Stimulated activated memory B cell treated with anti-CD40 and anti-IgM and Interleukin-4, amounts not matched to agents 10 μg/mL and 1 μg/mL and 100 μg/mL, for 72 hours (primary cell): ENCODE measurements at places on chromosomes 11 and 22.

- ATAC-seq, result no peak
Observed at GRCh38 chr11:119974467-119974866, 163.4 kb downstream of the TRIM29 start.

DNA sequence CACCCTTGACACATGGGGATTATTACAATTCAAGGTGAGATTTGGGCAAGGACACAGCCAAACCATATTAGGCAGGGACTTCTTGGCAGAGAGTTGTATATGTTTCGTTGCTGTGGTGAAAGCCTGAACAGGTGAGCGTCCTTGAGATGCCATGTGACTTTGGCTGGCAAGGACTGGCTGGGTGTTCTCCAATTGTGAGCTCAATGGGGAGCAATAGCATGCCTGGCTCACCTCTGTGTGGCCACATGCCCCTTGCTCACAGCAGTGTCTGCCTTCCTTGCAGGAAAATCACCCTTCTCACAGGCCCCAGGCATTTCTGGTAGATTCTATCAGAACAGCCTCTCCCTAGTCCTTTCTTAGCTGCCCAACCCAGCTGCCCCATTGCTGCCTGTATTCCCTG, 105.5 kb downstream of the PARVA start:
- ATAC-seq, result no peak

- ATAC-seq, result no peak
Observed at GRCh38 chr22:28506150-28506535, 173.5 kb downstream of the TTC28 start.

GRCh38 chr11:69089258-69089657, 40.5 kb downstream of the TPCN2 start:
- ATAC-seq, result no peak

GRCh38 chr11:79206951-79207350, 233.9 kb downstream of the TENM4 start:
- ATAC-seq, result no peak

DNA sequence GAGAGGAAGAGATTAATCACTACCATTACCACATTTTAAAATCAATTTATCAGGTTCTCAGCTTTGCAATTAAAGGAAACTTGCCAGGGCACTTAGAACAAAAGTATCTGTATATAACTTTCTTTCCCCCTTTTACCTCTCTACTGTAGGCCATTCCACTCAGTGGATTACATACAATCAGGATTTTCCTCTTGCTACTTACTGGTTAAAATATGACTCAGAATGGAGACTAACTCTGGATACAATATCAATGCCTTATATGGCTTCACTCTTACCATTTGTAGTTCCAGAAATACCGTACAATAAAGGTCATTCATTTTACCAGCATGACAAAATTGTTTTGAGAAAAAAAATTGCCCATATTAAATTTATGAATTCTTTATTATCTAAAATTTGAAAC, 706.8 kb downstream of the KCNA4 start:
- no peak for ATAC-seq

- ATAC-seq, result no peak
Observed at GRCh38 chr11:17604201-17604914, 57.3 kb downstream of the OTOG start.

DNA sequence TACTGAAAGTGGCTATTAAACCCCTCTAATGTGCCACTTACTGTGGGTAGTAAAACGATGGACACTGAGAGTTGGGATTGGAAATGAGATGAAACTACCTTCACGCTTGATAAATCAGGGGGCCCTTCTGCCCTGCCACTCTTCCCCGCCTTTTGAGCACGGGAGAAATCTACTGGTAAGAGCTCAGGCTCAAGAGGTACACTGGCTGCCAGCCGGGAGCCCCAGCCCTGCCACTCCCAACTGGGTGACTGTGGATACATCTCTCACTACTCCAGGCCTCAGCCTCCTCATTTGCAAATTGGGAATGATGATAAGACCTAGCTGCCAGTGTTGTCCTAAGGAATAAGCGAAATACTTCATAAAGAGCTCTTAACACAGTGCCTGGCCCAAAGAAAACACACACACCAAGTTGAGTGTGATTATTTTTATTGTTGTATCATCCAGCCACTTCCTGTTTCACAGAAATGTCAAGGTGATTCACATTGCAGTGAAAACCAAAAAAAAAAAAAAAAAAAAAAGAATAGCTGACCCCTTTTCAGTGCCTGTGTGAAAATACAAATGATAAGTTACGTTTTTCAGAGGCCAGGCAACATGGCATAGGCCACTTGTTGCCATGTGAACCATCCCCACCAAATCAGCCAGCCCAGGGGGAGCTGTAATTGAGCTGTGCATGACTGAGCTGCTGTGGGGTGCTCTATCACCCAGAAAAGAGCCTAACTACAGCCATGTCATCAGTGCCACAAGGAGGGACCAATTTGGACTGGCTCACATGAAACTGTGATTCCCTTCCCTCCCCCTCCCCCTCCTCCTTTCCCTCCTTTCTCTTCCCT, 4.4 kb upstream of the ZNRD2 start:
- ATAC-seq, result no peak

DNA sequence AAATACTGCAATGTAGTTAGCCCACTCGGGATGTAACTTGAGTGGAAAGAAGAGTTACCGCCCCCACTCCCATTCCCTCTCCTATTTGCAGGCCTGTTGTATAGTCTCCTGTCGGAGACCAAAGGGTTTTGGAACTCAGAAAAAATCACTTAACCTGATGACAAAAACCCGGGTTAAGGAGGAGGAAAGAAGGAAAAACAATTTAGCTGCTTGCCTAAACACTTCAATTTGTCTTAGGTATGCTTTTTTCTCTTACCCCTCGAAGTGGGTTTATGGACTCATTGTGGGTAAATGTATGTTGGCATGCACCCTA, 2.2 kb downstream of the YAP1 start:
- no peak for ATAC-seq

GRCh38 chr11:22263613-22264012, 70.7 kb downstream of the ANO5 start:
- no peak for ATAC-seq

- ATAC-seq, result no peak
Observed at GRCh38 chr11:120209746-120210625, 846 bp upstream of the OAF start.

GRCh38 chr11:20881328-20882079, 212.1 kb downstream of the NELL1 start:
- ATAC-seq, result no peak

- no peak for ATAC-seq
Observed at GRCh38 chr11:14934641-14935351, 37.4 kb downstream of the CALCA start.

GRCh38 chr22:44045145-44045544, 21.0 kb downstream of the PARVB start:
- ATAC-seq, result no peak

DNA sequence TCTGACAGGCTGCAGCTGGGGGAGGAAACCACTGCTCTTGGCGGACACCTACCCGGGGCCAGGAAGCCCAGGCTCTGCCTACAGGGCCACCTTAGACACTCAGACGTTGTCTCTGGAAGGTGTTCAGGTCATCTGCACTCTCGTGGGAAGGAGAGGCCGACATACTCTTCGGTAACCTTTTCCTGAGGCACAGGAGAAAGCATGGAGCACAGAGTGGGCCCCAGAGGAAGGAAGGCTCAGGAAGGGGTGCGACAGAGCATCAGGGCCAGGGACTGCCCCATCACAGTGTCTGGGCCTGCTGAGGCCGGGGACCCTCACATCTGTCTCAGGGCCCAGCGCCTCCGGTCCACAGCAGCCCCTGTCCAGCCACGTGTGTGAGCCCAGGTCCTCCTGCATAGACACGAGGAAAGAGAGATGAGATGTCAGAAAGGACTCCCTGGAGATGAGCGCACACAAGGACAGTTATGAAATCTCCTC, 18.2 kb upstream of the TUB start:
- ATAC-seq, result no peak

DNA sequence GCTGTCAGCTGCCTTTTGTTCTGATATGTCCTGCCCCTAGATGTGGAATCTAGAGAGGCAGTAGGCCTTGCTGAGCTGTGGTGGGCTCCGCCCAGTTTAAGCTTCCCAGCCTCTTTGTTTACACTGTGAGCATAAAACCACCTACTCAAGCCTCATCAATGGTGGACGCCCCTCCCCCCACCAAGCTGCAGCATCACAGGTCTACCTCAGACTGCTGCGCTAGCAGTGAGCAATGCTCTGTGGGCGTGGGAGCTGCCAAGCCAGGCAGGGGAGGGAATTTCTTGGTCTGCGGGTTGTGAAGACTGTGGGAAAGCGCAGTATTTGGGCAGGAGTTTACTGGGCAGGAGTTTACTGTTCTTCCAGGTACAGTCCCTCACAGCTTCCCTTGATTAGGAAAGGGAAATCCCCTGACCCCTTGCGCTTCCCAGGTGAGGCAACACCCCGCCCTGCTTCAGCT, 98.5 kb downstream of the SMCO4 start:
- ATAC-seq, result no peak

DNA sequence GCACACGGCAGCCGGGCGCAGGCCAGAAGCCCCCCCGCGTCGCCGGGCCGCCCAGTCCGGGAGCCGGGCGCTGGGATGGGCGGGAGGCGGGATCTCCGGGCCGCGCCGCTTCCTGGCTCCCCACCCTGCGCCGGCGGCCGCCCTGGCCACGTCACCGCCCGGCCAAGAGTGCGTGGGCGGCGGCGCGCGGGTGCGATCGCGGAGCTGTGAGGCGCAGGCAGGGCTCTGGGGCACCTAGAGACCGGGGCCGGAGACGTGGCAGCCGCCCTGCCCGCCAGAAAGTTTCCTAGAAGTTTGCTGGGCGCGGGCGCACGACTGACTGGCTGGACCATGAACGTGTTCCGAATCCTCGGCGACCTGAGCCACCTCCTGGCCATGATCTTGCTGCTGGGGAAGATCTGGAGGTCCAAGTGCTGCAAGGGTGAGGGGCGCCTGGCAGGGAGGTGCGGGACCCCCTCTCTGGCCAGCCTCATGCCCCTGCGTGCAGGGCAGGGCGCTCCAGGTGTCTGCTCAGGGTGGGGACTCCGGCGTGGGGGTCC, at the start of gene KDELR3:
TSS of gene KDELR3 (plus strand) at position 193 of the 539 bp plus-strand sequence. CDS start at position 331, 138 bp downstream.
- ATAC-seq, result peak; percentile 76

DNA sequence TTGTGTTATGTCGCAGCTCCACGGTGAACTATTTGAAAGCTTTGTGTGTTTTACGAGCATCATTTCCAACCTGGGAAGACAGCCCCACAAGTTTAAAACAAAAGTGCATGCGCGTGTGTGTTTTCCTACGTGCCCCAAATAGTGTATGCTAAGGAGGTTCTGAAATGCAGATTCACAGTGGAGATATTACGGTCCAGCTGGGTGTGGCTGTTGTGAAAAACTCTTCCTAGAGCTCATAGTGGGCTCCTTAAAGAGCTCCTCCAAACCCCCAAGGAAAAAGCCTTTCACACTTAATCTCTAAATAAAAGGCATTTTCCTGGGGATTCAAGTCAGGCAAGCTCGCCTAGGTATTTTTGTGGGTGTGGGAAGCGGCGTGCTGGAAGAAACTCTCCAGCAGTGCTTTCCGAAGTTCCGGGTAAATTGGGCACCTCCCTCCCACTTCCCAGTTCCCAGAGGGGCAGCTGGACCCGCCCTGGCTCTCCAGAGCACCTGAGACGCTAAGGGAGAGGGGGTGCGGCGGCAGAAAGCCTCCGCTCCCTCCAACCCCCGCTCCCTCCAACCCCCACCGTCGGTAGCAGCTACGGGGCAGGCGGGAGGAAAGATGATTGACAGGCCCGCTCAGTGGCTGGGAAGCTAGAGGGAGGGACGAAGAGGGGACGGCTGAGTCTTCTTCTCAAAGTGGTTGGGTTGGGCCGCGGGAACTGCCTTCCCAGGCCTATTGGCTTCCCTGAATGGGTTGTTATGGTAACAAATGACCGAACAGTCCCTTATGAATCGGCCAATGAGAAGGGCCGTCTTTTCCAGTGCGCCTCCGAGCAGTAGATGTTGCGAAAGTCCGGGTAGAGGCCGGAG, 561 bp upstream of the PCF11 start:
- ATAC-seq, result peak; percentile 98

DNA sequence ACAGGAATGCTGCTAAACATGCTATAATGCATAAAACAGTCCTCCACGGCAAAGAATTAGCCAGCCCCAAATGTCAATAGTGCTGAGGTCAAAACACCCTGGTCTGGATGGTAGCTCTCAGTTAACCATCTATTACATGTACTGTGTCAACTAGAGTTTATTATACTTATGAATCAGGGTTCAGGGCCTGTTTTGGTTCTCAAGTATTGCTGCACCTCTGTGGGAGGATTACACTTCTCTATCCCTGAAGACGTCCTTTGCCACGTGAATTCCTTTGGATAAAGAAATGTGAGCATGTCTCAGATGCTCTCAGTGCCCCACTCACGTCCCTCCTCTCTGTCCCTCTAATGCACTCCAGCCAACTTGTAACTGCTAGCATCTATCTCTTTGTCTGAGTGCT, 53.4 kb downstream of the SLC1A2 start:
- no peak for ATAC-seq

DNA sequence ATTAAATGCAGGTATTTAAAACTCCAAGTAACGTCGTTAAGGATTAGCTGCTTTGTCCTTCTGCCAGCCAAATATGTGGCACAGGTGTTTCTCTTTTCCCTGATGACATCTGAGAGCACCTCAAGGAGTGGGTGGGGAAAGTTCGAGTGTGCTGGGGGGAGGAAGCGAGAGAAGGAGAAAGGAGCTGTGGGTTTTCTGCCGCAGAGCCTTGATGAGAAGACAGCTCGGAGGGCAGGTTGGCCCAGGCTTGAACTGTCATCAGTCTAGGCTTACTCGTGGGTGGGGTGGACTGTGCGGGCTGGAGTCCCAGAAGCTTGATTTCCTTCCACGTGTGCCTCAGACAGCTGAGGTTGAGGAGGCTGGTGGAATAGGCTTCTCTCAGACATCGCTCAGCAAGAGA, 15.2 kb upstream of the SORL1-AS1 start:
- ATAC-seq, result peak; percentile 92

- ATAC-seq, result no peak
Observed at GRCh38 chr11:40716344-40717130, 742.9 kb downstream of the LRRC4C start.

DNA sequence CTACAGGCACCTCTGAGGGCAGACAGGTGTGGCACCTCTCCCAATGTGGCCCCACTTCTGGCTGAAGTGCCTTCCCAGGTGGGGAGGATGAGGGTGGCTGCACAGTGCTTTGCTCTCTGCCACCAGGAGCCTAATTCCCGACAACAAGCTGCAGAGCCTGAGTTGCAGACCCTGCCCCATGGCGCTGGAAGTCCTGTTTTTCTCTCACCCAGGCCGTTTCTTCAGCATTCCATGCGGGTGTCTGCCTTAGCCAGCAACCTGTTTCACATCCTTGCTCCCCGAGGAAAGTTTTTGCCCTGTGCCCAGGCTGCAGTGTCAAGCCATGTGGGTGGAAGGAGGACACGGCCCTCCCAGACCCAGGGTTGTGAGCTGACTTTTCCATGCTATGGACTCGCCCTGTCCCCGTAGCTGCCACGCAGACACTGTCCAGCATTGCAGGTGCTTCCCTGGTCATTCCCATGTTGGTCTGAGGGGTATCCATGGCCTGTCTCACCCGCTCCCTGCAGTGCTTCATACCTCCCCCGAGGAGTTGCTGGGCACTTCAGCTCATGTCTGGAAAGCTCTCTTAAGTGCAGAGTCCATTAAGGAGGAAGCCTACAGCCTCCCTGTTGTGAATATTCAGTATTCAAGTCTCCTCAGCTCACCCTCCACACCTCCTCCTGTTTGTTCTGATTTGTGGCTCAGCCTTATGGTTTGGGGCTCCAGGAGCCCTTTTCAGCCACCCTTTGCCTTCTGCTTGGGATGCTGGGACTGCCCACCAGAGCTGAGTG, 2.9 kb downstream of the DAGLA start:
- no peak for ATAC-seq
